ENCODE measurements at places on chromosomes 16 and 17.

GRCh38 chr16:83732536-83732935 lies 75.2 kb upstream of the HSBP1 start:
- no peak for DNase-seq

DNA sequence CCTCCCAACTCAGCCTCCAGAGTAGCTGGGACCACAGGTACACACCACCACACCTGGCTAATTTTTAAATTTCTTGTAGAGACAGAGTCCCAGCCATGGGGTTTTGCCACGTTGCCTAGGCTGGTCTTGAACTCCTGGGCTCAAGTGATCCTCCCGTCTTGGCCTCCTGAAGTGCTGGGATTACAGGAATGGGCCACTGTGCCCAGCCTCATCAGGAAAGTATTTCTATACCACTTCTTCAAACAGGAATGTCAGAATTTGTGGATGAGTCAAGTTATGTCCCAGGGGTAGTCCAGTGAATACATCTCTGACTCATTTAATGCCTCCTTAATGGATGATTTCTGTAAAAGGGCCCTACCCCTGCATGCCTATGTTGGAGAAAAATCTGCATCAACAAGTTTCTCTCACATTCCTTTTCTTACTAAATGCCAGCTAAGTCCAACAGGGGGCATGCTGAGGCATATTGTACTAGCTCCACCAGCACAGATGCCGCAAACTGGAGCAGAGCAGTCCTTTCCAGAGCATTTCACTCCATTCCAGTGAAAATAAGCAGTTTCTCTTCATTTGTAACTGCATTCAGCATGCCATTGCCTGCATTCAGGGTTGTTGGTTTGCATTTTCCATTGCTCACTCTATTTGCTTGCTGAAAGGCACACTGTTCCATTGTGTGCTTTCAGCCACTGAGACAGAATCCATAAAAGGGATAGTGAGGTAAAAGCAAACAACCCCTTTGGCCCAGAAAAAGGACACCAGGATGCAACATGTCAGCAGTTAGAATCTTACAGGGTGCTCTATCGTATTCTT lies 5.3 kb upstream of the CAVIN1 start:
- DNase-seq = peak; percentile 79

GRCh38 chr17:37693328-37693727 lies 50.1 kb upstream of the DDX52 start:
- no peak for DNase-seq

DNA sequence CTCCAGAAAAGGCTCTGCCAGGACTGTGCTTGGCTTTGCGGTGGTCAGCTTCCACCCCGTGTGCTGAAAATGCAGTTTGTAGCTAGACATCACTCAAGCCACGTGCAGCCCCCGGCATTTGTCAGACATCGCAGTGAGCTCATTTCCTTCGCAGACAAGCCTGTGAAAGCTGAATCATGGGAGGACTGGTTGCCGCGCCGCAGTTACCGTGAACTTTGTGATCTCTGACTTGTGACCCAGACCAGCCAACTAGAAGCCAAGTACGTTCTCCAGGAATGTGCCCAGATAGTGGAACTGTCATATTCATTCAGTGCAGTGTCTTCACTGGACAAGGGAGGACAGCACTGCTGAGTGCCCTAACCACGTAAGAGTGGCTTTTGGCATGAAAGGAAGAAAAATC lies 58.1 kb downstream of the NDE1 start:
- no peak for DNase-seq

GRCh38 chr17:45146890-45147580 lies 1.2 kb upstream of the HEXIM1 start:
- DNase-seq = peak; percentile 66

GRCh38 chr16:46882940-46883307 lies 1.2 kb upstream of the GPT2 start:
- DNase-seq = no peak

GRCh38 chr16:68412061-68412460 lies 36.2 kb downstream of the SMPD3 start:
- DNase-seq = no peak

GRCh38 chr17:73203135-73203787 lies 10.4 kb downstream of the COG1 start:
- DNase-seq = peak; percentile 78

DNA sequence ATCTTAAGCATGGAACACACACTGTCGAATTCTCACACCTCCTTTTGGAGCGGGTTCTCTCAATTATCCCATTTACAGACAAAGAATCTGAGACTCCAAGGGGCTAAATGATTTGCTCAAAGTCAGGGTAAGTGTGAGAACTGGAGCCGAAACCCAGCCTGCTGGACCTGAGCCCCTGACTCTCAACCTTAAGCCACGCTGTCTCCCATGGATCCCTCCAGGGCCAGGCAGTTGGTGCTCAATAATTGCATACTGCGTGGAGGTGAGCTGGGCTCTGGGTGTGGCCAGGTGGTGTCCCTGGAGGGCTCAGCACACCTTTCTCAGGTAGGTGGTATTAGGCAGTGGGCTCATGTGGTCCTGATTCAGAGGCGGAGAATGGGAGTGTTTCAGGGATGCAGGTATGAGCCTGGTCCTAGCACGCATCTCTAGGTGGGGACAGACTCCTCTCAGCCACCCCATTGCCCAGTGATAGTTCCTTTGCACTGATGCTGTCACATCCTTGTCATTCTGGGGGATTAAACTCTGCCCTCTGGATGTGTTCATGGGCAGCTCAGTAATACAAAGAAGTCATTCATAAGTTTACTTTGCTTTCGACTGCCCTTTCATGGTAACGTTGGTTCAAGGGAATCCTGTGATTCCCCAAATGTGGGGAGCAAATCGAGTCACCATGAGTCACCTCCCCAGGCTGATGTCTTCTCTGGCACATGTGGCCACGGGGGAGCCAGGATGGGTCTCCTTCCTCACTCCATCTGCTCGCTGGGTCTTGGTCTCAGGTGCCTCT lies 399.5 kb upstream of the TNRC6C start:
- DNase-seq = no peak

DNA sequence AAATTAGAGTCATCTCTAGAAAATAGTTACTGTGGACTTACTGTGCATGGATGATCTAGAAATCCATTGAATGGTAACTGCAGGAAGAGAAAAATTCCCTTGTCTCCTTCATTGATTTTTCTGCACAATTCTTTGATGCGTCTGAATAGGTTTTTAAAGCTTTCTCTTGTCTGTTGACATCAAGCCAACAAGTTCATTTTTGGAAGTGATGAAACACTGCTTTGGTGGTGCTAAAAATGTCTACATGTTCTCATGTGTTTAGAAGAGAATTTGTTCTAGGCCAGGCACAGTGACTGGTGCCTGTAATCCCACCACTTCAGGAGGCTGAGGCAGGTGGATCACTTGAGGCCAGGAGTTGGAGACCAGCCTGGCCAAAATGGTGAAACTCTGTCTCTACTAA lies 57.1 kb upstream of the AXIN2 start:
- no peak for DNase-seq

- DNase-seq = no peak
Measured at GRCh38 chr17:71176331-71176730, 944.5 kb upstream of the SOX9 start.

- DNase-seq = peak; percentile 26
Measured at GRCh38 chr17:8124350-8125153, 646 bp upstream of the HES7 start.

DNA sequence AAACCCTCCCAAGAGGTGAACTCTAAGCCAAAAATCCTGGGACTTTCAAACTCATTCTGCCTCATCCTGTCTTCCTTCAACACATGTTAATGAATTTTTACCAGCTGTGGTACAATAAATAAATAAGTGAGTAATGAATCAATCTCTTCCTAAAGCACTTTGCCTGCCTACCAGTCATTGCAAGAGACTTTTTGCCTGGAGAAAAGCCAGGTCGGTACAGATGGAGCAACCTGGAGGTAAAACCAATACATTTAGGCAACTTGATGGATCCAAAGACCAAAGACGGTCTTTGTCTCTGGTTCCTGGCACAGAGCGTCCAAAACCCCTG lies 324.2 kb downstream of the PMP22 start:
- DNase-seq = no peak

DNA sequence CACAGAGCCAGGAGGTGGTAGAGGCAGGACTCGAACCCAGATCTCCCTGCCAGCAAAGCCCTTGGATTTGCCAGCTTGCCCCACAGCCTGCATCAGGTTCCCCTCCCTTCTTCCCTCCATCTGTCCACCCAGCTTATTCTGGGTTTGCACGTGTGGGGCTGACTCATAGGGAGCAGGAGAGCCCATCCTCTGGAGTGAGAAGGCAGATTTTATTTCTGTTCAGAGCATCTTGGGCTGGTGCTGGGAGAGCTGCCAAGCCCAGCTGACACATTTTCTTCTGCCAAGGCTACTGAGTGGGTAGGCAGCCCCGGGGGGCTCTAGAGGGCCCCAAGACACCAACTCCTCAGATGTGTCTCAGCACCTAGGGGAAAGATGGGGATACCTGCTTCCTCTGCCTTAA lies 106.3 kb upstream of the CRHR1 start:
- no peak for DNase-seq

GRCh38 chr17:48127371-48128051 lies 19.9 kb downstream of the SNX11 start:
- DNase-seq = peak; percentile 78

DNA sequence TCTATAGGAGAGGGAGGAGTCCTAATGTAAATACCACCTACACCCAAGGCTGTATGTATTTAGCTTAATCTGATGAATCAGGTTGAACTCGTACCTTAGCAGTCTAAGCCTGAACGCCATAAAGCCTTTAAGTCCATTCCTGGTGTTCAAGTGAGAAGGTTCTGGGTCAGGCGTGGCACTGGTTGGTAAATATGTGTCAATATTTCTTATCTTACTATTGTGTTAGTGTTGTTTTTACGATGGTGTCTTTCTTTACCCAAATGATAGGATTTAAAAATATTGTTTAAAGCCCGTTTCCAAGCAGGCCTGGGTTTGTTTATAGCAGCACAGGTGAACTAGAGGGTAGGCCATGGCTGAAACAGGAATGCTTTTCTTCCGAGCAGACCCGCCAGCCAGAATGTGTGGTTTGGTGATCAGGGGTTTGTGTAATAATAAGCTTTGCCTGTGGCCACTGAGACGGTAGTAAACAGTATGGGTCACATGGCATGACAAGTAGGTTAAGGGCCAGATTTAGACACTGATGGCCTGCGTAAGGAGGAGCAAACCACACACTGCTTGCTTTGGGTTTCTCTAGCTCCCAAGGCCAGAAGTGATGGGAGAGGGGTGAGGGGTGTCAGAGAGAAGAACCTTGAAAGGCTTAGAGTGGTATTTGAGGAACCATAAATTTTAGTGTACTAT lies 3.3 kb downstream of the TMEM94 start:
- peak; percentile 88 for DNase-seq

DNA sequence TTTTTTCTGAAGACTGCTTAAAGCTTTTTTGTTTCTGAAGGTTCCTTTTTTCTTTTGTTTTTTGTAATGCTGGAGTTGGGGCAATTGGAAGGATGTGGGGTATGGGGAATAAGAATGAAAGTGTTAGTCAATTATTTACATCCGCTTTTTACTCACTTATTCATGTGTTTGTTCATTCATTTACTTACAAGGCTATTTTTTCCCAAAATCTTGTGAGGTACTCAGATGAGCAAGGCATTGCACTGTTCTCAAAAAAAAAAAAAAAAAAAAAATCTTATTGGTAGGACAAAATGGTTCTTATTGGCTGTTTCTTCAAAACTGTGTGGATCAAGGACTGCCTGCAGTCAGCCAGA lies 55.7 kb downstream of the PLD6 start:
- DNase-seq = no peak

DNA sequence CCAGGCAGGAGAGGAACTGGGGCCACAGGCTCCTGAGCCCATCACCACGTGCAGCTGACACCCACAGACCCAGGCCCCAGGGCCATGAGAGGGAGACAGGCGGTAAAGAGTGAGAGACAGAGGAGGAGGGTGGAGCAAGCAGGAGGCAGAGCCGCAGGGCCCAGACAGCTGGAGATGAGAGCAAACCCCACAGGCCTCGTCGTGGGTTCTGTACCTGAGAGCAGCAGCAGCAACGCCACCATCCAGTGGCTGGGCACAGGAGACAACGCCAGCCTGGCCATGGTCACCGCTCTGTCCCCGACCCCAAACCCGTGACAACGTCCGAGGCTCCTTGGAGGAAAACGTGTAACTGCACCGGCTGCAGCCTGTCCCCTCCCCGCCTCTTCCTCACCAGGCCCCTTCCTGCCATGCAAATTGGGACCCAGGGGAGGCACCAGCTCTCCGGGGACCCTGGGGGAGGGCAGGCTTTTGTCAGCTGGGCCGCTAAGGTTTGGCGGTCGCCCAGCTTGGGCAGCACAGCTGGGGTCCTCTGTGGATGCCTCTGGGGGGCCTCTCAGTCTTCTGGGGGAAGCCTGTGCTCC lies at the start of gene CD79B:
Gene CD79B, minus strand, starts transcription at position 351 of the 581 bp plus-strand sequence. Its CDS starts 70 bp downstream, at position 281.
- no peak for DNase-seq

DNA sequence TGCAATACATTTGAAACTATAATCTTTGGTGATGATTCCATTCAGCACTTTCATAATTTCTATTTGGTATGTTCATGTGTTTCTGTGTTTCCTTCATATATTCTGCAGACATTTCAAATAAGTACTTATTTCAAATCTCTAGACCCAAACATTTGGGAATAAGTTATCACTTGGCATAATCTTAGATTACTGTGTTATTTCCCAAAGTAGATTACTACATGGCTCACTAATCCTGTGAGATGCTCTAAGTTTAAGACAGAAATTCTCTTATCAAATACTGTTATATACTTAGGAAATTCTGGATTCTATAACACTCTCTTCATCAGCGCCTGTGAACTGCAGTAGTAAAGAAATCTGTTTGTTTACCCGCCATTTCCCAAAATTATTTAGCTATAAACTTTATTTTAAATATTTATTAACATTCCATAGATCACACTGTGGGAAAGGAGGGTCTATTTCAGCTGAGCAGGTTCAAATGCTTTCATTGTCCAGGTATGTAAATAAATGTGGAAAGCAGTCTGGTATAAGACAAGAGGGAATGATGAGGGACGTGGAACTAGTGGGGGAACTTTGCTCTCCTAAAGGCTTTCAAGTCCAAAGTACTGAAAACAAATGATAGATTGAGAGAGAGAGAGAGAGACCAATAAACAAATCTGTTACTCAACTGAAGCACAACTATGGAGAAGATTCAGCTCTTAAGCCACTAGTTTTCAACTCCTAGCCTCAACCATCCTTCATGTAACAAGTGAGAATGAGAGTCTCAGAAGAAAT lies 61.8 kb upstream of the TOM1L1 start:
- DNase-seq = no peak

GRCh38 chr17:78589885-78590284 lies 12.7 kb upstream of the DNAH17 start:
- DNase-seq = no peak

DNA sequence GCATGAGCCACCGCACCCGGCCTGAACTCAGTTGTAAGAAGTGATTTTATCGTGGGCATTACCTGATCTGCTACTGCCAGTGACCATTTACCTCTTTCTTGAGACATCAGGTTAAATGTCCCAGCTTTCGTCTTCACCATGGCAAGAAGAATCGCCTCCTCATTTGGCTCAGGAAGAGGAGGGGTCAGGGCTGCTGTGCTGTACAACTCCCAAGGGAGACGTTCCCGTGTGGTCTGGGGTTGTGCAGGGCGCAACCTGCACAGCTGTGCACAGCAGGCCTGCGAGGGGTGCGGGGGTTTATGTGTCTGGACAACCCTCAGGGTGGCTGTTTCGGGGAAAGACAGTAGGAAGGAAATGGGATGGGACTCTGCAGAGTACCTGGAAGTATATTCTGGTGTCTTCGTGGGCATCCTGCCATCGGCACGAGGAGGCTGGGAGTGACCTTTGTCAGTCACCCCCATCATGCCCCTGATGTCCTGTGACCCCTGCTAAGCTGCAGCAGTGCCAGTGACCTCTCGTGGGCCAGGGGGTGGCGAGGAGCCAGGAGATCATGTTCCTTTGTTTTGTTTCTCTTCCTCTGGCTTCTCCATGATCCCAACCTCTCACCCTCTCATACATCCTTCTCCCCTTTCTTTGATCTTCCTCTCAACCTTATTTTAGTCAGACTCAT lies 27.3 kb downstream of the CIBAR2 start:
- no peak for DNase-seq

GRCh38 chr16:19417640-19418039 lies at the start of gene TMC5:
TSS of gene TMC5 (plus strand) at chr16:19417883. CDS start at chr16:19440039, 22,156 bp downstream.
- peak; percentile 83 for DNase-seq
